ENCODE measurements at places on chromosomes 7 and 10.

GRCh38 chr7:158414002-158414401 is 173.6 kb downstream of the PTPRN2 start:
- DNase-seq = no peak

DNA sequence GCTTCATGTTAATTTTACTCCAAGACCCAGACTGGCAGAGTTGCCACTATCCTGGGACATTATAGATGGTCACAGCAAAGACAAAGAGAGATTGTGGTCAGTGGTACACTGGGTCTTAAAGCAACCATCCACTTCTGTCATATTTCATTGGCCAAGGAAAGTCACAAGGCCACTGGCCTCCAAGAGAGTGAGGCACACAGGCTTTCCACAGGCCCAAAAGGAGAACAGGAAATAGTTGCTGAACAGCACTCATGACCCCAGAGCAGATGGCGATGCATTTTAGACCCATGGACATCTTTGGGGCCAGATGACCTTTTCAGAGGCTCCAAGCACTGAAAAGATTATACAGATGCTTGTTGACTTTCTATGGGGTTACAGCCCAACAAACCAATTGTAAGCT is 97.4 kb downstream of the ARID5B start:
- no peak for DNase-seq

DNA sequence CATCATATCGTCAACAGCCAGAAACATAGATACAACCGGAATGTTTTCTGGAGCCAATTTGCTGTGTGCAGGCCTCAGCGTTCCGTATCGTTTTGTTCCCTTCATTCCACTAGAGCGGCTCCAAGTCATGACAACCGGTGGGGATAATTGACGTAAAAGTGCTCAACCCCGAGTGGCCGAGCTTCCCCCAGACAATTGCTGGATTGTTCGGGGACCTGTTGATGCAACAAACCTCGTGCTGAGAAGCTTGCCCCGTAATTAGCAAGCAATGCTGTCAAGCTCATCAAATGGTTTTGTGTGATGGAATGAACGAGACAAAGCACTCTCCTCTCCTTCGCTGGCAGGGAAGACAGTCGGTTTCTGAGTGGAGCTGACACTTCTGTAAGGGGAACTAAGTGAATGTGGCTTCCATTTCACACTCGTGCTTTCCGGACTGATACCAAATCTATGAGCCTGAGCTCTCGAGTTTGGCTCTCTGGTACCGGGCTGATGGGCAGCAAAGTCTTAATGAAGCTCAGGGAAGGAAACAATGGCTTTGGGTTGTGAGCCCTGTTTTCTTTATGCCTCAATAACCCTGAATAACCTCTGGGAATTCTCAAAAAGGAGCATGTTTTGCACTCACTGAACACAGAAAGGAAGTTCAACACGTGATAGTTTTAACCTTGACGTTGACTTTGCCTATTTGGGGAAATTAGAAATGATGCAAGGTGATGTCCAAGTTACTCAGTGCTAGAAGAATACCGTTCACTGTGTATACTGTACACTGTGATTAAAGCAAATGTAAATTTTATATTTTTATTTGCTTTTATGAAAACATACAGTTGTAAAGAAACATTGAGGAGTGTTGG is 220.5 kb downstream of the BAMBI start:
- DNase-seq = no peak

DNA sequence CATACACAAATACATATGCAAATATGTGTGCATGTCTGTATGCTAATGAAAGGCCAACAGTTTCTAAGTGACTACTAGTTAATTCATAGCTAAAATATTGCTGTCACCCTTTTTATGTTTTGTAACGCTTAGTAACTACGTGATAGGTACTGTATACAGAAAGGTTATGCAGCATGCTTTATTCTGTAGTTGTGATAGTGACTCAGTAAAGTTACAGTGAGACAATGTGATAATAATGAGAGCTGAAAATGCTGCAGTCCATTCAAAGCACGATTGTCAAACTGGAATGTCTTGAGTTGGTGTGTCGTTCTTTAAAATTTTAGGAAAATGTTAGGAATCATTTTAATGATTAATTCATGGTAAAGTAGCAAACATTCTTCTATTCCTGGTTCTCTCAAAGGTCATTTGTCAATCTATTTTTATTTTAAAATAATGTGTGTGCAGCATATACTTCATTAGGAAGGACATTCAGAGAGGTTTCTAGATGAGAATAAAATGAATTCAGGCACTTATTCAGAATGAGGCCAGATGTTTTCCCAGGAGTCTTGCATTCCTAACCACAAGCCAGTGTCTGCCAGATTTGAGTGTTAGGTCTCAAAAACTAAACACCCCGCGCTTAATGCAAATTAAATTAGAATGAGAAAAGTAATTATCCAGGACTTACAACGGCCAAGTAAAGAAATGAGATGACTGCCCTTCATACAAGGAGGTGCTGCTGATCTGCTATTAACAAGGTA is 408.8 kb upstream of the FZD8 start:
- DNase-seq = no peak

Measured in cerebellar nuclear complex (tissue), 1 donor.